ENCODE measurements at places on chromosomes 12 and 14. TPM values are rescaled to one million over a fixed set of nuclear protein-coding genes. Genes with fewer than 3 reads are reported as not detected.

LMNTD1 gene
- not detected for total RNA-seq

RERG gene
- 0.26 TPM for total RNA-seq

RND1 gene
- 3.1 TPM for total RNA-seq

INSM2 gene
- 0.05 TPM for total RNA-seq

ZNF705A gene
- not detected for total RNA-seq

RTL1 gene
- 0.26 TPM for total RNA-seq

TUBA1B gene
- total RNA-seq, result 2,496 TPM

SRRM4 gene
- not detected for total RNA-seq

EDDM3A gene
- not detected for total RNA-seq

EXOC3L4 gene
- total RNA-seq, result 2.3 TPM

TCL1B gene
- not detected for total RNA-seq
